ENCODE measurements at places on chromosomes 5 and 9.

GRCh38 chr9:3909966-3910650 is 384.3 kb upstream of the RFX3 start:
- DNase-seq: no peak

- peak; percentile 27 for DNase-seq
Observed at GRCh38 chr9:133677126-133678010, 41.2 kb downstream of the DBH start.

GRCh38 chr9:12631866-12632265 is 61.3 kb upstream of the TYRP1 start:
- DNase-seq: no peak

- no peak for DNase-seq
Observed at GRCh38 chr5:18999478-18999877, 988.5 kb downstream of the CDH18 start.

- no peak for DNase-seq
Observed at GRCh38 chr9:98795970-98796363, 388 bp downstream of the ANKS6 start.

GRCh38 chr5:163759000-163759704 is 253.7 kb downstream of the MAT2B start:
- DNase-seq: no peak

- DNase-seq: no peak
Observed at GRCh38 chr9:110282018-110282738, 25.9 kb upstream of the TXN start.

GRCh38 chr9:92289708-92290390 is 3.6 kb downstream of the IARS1 start:
- DNase-seq: no peak

DNA sequence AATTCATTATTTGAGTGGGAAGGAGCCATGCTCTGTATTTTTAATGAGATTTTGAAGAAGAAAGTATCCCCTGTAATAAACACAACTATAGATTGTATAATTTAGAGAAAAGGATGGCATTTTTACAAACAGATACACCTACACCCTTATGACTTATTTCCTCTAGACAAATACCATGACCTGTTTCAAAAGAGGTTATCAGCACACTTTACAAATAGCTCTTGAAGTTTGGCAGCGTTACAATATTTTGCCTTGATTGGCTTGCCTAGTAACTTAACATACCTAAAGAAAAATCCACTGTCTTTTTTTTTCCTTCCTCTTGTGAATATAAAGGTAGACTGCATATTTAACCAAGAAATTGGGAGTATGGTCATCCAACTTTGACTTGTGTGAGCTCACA is 28.5 kb upstream of the CETN3 start:
- DNase-seq: no peak

- no peak for DNase-seq
Observed at GRCh38 chr5:137836997-137837396, 30.7 kb upstream of the MYOT start.

- DNase-seq: no peak
Observed at GRCh38 chr9:131028221-131028884, 19.4 kb downstream of the LAMC3 start.

DNA sequence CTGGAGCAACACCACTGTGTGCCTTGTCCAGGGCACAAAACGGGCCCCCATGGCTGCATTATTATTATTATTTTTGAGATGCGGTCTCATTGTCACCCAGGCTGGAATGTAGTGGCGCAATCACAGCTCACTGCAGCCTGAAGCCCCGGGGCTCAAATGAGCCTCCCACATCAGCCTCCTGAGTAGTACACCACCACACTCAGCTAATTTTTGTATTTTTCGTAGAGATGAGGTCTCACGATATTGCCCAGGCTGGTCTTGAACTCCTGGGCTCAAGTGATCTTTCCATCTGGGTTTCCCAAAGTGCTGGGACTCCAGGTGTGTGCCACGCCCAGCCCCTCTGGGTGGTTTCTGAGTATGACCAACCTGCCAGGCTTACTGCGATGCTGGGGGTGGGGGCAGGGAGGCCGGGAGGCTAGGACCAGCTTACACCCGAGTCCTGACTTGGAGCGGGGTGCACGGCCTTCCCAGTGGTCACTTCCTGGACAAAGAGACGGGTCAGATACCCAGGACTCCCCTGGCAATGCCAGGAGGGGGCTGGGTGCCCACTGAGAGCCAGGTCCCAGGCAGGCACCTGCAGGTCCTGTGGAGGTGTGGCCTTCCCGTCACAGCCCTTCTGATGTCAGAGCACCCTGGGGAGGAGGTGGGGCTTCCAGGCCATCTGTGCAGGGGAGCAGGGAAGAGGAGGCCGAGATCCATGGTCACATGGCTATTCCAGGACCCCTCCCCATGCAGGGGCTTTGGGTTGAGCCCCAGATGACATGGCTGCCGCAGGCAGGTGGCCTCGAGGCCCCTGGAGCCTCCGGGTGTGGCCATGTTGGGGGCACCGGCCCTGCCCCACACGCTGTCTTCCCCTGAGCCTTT is 8.3 kb upstream of the NRARP start:
- no peak for DNase-seq

DNA sequence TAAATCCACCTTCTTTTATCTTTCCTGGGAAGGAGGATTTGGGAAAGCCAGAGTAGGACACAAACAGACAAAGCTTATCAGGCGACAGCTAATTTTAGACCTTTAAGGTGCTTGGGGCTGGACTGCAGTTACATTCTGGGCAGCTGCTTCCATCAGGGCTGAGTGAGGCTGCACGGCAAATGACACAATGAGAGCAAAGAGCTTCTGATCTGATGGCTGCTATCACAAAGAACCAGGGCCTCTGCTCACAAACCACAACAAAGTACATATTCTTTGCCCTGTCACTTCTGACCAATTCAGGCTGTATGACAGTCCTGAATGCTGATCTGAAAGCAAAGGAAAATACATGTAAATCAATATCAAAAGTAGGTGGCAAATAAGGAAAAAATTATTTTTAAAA is 93.1 kb downstream of the MRPS27 start:
- DNase-seq: no peak

DNA sequence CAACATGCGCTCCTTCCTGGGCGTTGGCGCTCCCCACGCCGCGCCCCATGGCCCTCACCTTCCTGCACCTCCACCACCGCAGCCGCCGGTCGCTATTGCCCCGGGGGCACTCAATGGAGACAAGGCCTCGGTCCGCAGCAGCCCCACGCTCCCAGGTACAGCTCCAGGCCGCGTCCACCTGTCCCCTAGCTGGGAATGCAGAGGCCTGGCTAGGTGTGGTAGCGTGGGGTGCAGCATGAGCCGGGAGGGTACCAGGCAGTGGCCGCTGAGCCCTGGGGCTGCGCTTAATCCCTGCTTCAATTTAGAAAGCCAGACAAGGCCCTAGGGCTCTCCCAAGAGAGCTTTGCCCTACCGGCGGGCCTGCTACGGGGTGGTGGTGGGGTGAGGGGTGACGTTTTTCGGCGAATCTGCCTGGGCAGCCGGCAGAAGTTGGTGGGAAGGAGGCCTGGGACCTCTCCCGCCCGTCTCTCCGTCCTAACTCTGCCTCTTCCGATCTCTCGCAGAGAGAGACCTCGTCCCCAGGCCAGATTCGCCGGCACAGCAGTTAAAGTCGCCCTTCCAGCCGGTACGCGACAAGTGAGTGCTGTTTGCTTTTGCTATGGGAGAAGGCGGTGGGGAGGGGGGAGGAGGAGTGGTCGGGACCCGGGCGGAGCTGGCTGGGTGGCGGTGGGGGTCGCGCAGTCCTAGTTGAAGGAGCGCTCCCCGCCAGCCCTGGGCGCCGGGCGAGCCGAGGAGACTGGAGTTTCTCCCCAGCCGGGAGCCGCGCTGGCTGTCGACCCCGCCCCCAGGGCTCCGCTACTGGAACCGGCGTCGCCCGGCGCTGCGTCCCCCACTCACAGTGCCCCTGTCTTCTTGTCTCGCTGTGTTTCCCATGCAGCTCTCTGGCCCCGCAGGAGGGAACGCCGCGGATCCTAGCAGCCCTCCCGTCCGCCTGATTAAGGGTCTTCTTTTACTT is 4.8 kb downstream of the IRX1 start:
- DNase-seq: no peak

GRCh38 chr5:32595118-32595517 is 9.8 kb downstream of the SUB1 start:
- no peak for DNase-seq

- DNase-seq: no peak
Observed at GRCh38 chr9:134855231-134855899, 25.2 kb upstream of the FCN2 start.

- no peak for DNase-seq
Observed at GRCh38 chr5:122402955-122403685, 91.1 kb downstream of the SNCAIP start.

GRCh38 chr5:149403923-149404745 is 25.0 kb upstream of the IL17B start:
- no peak for DNase-seq

- DNase-seq: no peak
Observed at GRCh38 chr9:123058834-123059233, 25.4 kb downstream of the GPR21 start.

DNA sequence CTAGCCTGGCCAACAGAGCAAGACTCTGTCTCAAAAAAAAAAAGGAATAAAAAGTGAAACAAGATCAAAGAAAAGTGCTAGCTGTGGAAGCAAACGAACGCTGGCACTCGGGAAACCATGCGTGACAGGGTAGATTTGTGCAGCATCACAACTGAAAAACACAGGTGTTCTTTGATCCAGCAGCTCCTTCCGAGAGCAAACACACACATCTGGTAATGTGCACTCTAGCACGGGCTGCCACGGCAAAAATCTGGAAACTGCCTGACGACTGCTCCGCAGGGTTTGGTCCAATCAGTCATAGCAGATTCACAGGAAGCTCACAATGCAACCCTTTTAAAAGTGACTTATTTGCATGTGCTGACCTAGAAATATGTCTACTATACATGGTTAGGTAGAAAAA is 80.0 kb downstream of the SYK start:
- no peak for DNase-seq

DNA sequence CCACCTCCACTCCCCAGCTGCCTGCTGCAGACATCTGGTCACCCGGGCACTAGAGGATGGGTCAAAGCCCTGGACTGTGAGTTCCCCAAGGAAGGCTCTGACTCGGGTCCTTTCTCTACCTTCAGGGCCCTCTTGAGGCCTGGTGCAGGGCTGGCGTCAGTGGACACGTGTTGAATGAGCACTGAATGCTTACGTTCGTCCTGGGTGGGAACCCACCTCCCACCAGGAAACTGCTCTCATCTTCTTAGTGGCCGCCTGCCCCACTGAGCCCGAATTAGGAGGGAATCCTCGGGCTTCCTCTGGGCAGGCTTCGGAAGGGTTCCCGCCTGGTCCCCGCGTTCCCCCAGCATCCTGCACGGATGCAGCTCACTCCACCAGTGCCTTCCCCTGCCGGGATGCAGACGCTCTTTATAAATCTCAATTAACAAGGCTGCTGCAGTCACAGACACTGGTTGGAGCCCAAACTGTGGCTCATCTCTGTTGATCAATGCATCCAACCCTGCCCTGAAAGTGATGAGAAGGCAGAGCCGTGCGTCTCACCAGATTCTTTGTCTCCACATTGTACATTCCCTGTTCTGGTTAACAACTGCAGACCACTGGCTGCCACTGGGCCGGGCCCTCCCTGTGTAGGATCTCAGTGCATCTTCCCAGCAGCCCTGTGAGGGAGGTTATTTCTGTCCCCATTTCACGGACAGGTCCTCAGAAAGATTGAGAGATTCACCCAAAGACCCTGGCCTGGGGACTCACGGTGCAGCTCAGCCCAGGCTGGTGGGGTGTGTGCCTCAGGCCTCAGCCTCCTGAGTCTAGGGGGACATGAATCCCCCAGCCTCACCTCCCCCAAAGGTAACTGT is 168.8 kb downstream of the GAPVD1 start:
- DNase-seq: no peak

GRCh38 chr5:53180538-53180937 is 71.0 kb upstream of the MOCS2 start:
- no peak for DNase-seq

GRCh38 chr9:128355451-128355850 is 15.1 kb downstream of the SLC27A4 start:
- no peak for DNase-seq

GRCh38 chr5:36689225-36689624 is 82.8 kb downstream of the SLC1A3 start:
- DNase-seq: no peak

GRCh38 chr9:12740845-12741244 is 34.0 kb upstream of the LURAP1L start:
- no peak for DNase-seq

DNA sequence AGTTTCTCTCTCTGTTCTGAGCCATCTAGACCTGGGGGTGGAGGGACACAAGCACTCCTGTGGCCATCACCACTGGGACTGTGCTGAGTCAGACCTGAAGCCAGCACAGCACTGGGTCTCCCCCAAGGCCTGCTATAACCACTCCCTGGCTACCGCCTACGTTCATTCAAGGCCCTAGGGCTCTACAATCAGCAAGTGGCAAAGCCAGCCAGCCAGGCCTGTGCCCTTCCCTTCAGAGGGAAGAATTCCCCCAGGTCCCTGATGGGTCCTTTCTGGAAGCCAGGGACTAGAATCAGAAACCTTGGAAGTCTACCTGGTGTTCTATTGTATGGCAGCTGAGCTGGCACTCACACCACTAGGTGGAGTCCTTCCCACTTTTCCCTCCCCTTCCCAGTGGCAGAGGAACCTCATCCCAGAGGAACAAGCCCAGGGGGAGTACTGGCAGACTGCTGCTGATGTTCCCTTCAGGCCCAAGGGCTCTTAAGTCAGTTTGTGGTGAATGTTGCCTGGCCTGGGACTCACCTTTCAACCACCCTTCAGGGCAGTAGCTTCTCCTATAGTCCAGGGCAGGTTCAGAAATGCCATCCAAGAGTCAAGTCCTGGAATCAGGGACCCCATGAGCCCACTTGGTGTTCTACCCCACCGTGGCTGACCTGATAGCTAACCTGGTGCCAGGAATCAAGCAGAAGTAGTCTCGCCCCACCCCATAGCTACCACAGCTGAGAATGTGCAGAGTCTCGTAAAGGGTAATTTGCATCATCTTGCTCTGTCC is 20.0 kb downstream of the JMY start:
- no peak for DNase-seq

DNA sequence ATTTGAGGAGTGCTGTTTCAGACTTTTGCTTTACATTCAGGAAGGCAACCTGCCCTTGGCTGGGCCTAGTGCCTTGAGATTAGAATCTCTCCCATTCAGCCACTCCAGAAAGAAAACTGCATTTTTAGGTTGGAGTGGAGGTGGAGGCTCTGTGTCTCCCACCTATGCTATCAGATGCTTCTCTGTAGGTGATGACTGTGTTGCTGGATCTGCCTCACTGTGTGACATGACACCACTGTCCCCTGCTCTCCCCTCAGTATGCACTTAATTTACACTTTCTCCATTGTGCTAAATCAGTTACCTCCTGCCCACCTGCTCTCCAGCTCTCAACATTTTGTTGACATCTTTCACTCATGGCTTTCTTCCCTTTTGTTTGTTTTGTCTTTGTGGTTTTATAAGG is 265.8 kb downstream of the TENT4A start:
- DNase-seq: no peak
